ENCODE measurements at places on chromosomes 13 and 19.

GRCh38 chr13:80131204-80131603 is 209.7 kb downstream of the SPRY2 start:
- no peak for DNase-seq

- no peak for DNase-seq
These were observed 18.5 kb downstream of the CYP2A6 start for GRCh38 chr19:40831502-40832430.

DNA sequence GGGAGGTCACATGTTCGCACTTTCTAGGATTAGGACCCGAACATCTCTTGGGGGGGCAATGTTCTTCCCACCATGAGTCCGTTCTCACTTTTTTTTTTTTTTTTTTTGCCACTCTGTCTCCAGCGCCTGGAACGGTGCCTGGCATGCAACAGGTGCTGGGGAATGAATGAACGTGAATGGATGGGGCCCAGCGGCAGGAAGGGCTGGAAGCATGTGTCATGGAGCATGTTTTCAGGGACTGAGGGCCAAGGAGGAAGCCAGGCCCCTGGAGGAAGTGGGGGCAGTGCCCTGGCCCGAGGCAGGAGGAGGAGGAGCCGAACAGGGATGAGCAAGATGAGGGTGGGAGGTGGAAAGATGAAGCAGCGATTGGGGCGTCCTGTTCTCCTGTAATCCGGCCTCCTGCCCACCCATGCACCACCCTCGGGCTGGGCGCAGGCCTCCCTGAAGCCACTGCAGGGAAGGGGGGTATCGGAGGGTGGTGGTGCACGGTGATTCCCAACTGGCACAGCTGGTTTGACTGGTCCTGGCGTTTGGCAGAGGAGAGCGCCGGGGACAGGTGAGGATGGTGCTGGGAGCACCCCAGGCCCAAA is 8.8 kb upstream of the SULT2B1 start:
- no peak for DNase-seq

DNA sequence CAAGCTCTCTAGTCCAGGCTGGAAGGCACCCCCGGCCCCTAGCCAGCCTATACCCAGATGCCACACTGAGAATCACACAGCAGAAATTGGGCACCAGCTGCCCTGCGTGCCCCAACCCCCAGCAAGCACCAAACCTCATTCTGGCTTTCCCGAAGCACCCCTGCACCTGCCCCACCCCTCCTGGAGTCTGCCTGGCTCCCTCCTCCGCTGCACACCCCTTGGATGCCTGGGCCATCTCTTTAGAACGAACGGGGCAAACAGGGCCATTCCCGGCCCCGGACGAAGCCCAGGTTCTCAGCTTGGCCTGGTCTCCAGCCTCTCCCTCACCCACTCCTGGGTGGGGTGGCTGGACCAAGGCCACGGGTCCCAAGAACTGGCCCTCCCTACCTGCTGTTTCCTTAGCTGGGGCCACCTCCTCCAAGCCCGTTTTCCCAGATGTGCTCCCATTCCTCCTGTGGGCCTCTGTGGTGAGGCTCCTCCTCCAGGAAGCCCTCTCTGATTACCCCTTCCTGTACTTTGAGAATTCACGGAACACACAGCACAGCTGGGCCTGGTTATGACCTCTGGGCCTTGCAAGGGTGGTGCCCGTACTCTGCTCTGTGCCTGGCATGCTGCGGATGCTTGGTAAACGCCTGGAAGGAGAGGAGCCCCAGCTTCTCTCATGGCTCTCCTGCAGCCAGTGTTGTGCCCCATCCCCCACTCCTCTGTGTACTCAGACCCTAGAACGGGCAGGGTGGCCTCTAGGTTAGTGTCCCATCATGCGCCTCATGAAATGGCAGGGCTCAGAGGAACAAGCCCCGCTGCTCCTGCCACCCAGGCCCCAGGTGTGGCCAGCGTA is 21.4 kb downstream of the CEBPG start:
- no peak for DNase-seq

DNA sequence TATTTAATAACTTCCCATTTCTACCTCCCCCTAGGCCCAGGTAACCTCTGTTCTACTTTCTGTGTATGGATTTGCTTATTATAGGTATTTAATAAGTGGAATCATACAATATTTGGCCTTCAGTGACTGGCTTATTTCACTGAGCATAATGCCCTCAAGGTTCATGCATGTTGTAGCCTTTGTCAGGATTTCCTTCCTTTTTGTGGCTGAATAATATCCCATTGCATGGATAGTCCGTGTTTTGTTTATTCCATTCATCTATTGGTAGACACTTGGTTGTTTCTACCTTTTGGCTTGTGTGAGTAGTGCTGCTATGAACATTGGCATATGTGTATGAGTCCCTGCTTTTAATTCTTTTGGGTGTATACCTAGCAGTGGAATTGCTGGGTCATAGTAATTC is 9.4 kb downstream of the HNRNPM start:
- no peak for DNase-seq

- DNase-seq = no peak
These were observed 607.6 kb downstream of the PCDH17 start for GRCh38 chr13:58238972-58239773.

DNA sequence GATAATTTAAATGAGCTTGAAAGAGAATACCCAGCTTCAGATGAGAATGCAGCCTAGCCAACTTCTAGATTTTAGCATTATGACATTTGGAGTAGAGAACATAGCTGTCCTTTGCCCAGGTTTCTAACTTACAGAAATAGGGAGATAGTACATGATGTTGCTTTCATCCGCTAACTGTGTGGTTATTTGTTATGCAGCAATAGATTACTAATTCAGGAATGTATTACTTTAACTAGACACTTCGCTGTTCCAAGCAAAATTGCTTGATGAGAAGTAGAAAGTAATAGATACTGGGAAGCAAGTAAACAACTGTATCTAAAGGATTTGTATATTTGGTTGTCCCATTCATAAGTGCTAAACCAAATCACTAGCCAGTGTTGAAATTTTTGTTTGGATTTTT is 790.9 kb upstream of the PRR20A start:
- no peak for DNase-seq

- no peak for DNase-seq
These were observed 80.0 kb upstream of the FREM2 start for GRCh38 chr13:38606699-38607535.

GRCh38 chr13:59680429-59681024 is 483.2 kb downstream of the DIAPH3 start:
- DNase-seq = no peak

DNA sequence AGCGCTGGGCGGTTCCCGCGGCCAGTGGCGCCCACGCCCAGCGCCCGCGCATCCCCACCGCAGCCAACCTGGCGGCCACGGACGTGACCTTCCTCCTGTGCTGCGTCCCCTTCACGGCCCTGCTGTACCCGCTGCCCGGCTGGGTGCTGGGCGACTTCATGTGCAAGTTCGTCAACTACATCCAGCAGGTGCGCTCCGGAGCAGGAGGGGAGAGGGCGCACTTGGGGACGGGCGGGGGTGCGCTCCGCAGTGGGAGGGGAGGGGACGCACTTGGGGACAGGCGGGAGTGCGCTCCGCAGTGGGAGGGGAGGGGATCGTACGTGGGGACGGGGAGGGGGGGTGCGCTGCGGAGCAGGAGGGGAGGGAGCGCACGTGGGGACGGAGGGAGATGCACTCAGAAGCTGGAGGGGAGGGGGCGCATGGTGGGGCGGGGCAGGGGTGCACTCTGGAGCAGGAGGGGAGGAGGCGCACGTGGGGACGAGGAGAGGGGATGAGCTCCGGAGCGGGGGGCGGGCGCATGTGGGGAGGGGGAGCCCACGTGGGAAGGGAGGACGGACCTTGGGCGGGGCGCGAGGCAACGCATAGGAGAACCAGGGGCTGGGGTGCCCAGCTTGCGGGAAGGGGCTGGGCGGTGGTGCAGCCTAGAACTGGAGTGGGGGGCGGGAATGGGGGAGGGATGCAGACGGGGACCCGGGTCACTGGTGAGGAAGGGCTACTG is 1.5 kb downstream of the KISS1R start:
- DNase-seq = peak; percentile 19

DNA sequence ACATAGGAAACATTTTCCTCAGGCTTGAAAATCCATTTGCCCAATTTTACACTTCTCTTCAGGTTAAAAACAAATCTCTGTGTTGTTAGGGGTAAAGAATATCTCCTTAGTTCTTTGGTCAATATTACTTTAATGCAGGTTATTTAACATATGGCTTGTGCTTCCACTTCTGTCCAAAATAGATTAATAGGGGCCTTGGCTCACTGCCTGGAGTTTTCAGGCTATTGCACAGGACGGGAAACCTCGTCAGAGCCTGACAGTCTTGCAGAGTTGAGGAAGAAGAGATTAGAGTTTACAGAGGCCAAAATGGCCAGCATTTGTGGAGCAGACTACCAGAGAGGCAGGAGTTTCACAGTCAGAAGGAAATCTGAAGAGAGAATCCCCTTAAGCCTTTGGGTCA is 863.9 kb upstream of the GPC6 start:
- DNase-seq = no peak

DNA sequence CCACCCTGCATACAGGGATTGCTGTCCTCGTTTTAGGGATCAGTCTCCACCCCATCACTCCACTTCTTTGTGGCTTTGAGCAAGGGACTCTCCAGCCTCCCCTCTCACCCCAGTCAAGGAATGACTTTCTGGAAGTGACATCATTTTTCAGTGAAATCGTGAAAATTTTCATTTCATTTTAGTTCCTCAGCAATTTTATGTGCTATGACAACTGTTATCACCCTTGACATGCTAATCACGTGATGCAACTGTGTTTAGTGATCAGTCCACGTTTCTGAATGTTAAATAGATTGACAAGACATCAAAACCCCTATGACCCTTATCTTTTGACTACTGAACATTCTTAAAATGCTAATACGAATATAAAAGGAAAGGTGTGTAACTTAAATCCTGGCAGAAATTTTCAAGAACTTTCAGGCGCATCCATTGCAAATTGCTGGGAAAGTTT is 8.0 kb downstream of the C19orf81 start:
- no peak for DNase-seq

DNA sequence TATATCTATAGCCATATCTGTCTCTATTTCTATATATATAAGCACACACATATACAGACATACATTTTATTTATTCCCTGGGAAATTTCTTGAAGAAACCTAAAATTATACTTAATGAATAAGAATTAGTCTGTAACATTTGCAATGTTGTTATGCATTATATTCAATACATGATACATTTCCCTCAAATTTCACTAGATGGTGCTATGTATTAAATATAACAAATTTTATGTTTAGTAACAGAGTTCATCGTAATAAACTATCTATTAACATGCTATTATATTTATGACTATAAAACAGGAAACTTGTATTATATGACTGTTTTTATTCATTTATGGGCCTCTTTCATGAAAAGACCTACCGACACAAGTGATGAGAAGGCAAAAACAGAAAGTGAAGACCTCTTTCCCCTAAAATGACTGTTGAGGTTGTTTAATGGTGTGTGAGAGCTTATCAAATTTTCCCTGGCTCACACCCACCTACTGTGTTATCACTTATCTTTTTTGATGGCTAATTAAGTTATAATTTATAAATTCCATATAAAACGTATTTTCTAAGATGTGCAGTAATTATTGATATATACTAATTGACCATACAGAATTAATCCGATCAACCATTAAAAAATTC is 881.9 kb downstream of the SLITRK6 start:
- DNase-seq = no peak

- no peak for DNase-seq
These were observed 106.1 kb downstream of the RGCC start for GRCh38 chr13:41563341-41563983.

GRCh38 chr13:78102121-78102677 is 183.6 kb upstream of the EDNRB start:
- no peak for DNase-seq

- DNase-seq = no peak
These were observed 12.2 kb downstream of the RHPN2 start for GRCh38 chr19:33052352-33052972.

- DNase-seq = no peak
These were observed 23.8 kb downstream of the PEPD start for GRCh38 chr19:33497778-33498175.

DNA sequence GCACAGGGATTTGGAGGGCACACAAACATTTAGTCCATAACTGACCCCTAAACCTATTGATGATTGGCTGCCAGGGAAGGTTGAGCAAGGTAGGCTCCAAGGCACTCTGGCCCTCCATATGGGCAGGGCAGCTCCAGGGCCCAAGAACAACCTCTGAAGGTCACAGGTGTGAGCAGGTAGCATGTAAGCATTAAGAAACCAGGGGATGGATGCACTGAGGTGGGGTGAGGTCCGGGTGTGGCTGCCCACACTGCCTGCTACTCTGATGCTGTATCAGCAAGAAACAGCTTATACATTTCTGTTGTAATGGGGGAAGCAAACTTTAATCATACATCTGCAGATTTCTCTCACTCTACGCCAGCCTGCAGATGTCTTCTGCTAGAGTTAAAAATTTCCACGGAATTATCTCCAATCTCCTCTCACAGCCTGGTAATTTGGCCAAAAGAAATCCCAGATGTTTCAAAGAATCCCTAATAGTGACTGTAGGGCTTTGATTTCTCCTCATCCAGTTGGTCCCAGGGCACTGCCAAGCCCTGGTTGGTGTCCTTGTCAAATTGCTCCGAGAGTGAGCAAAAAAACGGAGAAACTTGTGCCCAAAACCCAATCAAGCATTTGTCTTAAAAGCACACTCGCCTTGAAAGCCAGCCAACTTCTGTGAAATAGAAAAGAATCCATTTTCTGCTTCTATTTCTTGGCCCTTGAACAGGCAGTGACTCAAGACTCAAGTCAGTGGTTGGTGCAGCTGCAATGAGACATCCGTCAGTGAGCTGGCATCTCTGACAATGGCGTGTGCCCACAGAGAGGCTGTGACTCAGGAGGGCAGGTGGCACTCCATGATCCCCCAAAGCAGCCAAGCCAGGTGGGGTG is 72.5 kb upstream of the MRI1 start:
- DNase-seq = no peak

DNA sequence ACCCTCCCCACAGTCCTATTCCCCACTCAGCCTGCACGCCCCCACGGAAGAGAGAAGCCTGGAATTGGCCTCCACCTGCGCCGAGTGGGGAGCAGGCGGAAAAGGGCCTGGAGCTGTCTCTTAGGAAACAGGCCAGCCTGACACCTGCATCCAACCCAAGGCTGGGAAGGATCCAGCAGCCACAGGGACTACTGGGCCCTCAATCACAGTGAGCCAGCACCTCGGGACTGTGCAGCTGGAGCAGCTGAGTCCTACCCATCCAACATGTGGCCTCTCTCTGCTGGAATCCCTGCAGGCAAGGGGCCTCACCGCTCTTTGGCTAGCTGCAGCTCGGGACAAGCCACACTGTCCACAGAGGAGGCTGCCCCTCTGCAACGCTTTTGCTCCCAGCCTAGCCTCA is 8.3 kb upstream of the EPHX3 start:
- no peak for DNase-seq

- DNase-seq = no peak
These were observed 139.4 kb downstream of the FREM2 start for GRCh38 chr13:38826182-38826813.

DNA sequence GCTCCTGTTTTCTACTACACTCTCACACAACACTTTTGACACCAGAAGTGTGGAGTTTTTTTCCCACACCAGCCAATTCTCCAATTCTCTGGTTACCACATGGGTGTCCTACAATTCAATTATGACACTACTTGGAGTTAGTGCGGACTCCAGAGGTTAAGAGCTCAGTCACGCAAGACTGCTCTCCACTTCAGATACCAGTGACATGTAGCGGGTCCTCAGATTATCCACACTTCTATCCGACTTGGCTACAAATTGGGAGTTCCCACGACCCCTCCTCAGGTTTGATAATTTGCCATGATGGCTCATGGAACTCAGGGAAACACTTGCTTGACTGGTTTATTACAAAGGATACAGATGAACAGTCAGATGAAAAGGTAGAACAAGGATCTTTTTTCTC is 32.9 kb downstream of the PAN3 start:
- no peak for DNase-seq

GRCh38 chr19:55452749-55453346 is 8.6 kb downstream of the ISOC2 start:
- peak; percentile 43 for DNase-seq

All from stimulated activated CD4-positive, alpha-beta T cell treated with anti-CD3 and anti-CD28 coated beads, Interleukin-4, amount 100 ng/mL, for 24 hours (primary cell).